ENCODE measurements at places on chromosomes 6 and 20.

DNA sequence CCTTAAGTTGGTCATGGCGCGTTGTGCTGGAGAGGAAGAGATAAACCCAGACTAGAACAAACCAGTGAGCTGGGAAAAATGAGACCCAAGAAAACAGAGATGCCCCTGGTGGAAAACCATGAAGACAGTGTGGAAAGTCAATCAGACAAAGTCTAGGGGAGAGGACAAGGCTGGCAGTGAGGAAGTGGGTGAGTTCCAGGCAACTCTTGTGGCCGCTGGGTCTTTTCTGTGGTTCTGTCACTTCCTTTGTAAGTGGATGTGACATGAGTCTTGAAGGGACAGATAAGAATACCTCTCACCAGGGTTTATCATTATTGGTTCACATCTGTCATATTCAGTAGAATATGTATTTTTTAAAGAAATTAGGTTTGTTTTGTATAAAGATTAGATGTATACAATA lies 738.4 kb downstream of the DHX35 start:
- DNase-seq = no peak

- DNase-seq = no peak
Observed at GRCh38 chr6:10962673-10963072, 75.8 kb downstream of the SYCP2L start.

GRCh38 chr20:10920396-10920795 lies 246.6 kb upstream of the JAG1 start:
- DNase-seq = no peak

GRCh38 chr20:42027746-42028268 lies 409.6 kb upstream of the CHD6 start:
- DNase-seq = no peak

DNA sequence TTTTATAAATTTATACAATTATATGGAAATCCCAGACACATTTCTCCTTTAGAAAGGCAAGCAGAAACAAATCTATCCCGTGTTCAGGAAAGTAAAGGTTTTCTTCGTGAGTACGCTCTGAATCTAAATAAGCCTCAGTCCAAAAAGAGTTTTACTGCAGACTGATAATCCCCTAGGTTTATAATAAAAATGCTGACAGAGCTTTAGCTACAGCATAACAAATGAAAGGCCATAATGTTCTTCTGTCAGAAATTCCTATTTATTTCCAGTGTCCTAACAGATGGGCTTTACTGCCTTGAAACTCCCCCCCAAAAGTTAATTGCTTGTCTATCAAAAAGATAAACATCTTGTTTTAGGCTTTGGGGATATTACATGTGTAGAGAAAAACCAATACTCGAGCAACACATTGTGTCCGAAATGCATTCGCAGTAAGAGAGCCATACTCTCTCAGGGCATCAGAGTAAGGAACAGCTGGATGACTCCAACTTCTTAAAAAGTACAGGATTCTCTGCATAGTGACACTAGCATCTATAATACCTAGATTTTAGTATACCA lies 109.0 kb downstream of the PRKN start:
- no peak for DNase-seq

DNA sequence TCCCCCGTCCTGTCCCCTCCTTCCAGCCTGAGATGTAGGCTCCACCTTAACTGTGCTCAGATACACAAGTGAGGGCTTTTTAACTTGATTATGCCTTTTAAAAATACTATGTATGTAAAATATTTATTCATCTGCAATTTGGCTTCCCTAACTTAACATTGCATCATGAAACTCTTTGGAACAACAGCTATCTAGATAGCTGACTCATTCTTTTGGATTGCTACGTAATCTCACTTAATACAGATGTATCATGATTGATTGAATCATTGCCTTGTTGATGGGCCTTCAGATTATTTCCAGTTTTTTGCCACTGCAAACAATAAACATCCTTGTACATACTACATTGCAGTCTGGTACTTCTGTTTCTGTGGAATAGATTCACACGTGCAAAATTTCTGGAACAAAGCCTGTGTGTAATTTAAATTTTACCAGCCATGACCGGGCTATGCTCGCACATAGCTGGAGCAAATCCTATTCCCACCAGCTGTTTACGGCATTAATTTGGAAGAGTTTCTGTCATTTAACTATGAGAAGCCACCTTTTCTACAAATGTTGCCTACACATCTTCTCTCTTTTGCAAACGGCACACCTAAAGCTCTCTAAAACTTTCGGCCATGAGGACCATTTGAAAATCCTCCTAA lies 6.5 kb downstream of the PRND start:
- DNase-seq = no peak

- no peak for DNase-seq
Observed at GRCh38 chr6:43869079-43869710, 99.2 kb downstream of the VEGFA start.

GRCh38 chr6:38420207-38420606 lies 219.5 kb downstream of the BTBD9 start:
- DNase-seq = no peak

GRCh38 chr6:19866173-19866984 lies 29.2 kb downstream of the ID4 start:
- DNase-seq = no peak

- no peak for DNase-seq
Observed at GRCh38 chr20:63032861-63033793, 26.4 kb upstream of the BHLHE23 start.

DNA sequence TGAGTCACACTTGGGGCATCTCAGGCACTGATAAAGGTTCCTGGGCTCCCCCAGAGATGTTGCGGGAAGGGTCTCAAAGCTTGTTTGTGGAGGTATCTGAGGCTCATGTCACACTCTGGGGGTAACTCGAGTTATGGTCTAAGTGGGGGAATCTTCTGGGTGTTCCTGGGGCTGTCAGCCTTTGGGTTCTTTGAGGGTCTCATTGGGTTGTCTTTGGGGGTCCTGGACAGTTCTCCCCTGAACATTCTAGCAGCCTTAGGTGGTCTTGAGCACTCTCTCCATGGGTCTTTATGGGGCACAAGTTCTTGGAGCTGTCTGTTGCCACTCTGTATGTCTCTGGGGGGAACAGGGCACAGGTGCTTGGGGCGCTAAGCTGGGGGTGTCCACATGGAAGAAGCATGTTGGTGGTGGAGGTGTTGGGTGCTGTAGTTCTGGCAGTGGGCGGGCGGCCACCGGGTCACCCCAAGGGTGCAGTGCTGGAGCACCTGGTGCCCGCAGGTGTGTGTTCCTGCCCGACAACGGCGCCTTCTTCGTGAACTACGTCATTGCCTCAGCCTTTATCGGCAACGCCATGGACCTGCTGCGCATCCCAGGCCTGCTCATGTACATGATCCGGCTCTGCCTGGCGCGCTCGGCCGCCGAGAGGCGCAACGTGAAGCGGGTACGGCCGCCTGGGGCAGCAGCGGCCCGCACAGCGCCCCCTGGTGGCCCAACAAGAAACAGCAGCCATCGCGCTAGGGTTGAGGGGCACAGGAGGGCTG lies 7.1 kb upstream of the CAPN11 start:
- peak; percentile 74 for DNase-seq

GRCh38 chr6:2623295-2623694 lies 127.4 kb downstream of the MYLK4 start:
- DNase-seq = no peak

DNA sequence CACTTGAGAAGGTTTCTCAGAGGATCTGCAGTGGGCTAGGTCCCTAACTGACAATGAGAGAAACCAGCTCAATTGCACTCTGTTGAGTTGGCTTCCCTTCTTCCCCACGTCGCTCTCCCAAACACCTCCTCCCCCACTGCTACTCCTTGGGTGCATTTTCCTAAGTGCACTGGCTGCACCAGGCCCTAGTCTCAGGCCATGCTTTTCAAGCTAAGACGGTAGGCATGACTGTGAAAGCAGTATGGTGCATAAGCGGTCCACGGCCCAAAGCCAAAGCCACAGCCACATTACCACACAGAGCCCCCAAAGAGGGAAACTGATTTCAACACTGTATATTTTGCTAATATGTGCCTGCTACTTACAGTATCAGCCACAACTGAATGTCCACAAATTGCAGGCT lies 62.1 kb upstream of the RBM24 start:
- DNase-seq = no peak

GRCh38 chr6:75830959-75831885 lies 82.2 kb downstream of the MYO6 start:
- no peak for DNase-seq

DNA sequence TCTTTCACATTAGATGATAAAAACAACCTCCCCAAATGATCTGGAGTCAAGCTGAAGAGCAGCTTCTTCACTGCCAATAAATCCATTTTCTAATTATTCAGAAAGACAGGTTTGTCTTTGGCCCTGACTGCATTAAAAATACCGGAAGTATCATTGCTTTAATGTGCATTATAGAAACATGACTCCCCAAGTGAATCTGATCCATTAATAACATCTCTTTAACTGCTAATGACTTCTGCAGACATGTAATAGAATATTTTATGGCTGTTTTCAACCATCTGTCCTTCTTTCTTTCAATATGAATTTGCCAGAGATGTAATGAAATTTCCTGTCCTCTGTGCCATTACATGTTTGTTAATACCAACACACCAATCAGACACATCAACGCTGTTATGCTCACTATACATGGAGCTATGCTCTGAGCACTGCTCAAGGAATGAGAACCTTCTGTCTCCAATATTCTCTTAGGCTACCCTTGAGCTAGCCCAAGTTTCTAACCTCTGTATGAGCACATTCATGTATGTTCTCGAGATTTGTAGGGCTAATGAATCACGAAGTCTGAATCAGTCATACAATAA lies 87.8 kb downstream of the LYRM4 start:
- no peak for DNase-seq

GRCh38 chr6:170080169-170080827 lies 210.6 kb downstream of the DLL1 start:
- no peak for DNase-seq

DNA sequence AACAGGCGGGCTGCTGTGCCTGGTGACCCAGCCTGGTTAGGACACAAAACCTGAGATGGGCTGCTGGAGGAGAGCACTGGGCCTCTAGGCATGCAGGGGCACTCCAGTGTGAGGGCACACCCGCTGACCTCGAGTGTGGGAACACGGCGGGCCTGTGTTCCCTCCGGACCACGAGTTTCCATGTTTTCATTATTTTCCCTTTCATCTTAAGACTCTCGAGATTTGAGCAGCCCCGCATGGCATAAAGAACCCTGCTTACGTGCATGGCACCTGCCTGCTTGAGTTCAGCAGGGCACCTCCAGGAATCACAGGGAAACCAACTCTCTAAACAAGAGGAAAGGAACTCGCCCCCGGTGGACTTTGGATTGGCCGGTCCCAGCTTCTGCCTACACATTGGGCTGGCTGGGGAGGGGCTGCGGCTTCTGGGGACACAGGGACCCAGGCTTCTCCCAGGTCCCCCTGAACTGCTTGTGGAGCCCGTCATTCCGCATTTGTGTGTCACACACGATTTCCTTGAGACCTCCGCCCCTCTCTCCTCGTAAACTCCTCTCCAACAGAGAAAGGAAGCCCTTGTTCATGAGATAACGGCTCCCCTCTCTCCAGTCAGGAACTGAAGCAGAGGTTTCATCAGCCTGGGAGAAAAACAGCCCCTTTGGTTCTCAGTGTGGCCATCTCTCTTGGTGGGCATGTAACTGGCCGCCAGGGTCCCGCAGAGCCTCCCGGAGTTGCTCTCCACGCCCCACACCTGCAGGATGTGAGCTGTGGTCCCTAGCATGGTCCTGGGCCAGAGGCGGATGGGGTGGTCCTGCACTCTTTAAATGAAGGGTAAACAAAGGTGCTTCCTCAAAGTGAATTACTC lies 181.8 kb downstream of the TTLL2 start:
- no peak for DNase-seq

DNA sequence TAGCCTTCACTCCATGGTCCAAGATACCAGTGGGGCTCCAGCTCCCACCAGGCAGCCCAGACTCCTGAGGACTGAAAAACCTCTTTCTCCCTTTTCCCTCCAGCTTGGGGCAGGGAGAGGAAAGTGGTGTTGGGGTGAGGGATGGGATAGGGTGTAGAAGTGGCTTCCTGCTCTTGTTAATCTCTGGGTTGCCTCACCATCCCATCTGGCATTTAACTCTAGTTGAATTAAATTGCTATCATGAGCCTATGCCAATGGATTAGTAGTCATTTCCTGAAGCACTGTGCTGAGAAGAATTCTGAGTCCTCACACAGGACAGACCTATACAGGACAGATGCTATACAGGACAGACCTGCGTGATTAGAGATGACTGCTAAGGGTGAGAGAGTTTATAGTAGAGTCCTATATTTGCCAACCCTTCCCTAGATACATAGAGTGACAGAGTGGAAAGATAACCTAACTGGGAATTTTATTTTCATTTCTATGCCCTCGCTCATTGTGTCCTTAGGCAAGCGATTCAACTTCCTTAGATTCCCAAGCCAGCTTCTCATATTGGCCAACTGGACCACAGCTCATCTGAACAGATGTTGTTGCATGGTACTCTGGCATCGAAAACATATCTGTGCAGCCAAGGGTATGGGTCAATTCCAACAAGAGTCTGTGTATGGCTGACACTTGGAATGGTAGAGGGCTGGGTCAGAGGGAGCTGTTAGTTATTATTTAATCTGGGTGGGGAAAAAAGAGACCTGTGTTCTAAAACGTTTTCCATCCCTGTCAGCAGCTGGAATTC lies 42.8 kb downstream of the MCHR2 start:
- no peak for DNase-seq

DNA sequence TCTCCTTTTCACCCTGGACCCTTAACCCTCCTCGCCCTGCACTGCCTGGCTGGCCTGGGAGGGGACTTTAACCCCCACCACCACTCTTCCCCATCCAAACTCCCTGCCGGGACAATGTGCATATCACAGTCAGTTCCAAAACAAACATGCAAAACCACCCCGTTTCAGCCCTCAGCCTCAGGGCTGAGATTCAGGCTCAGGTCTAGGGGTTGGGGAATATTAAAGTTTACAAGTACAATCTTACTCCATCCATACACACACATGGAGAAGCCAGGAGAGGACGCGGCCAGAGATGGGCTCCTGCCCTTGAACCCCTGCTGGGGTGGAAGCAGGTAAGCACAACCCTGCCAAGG lies 534 bp downstream of the KIAA1755 start:
- DNase-seq = no peak

DNA sequence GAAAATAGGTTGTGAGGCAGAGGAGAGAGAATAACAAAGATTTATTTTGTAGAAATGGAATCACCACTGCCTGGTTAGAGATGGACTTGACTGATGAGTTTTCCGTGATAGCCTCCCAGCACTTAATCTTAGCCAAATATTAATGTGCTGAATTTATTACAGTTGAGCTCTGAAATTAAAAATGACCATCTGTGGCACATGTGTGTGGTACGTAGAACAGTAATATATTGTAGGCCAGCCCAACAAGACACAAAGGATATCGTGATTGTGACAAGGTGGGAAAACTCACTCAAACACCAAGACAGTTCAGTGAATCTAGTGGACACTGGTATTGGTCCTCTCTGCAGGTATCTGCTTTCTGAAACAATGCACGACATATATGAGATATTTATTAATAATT lies 119.4 kb downstream of the HAO1 start:
- DNase-seq = no peak

DNA sequence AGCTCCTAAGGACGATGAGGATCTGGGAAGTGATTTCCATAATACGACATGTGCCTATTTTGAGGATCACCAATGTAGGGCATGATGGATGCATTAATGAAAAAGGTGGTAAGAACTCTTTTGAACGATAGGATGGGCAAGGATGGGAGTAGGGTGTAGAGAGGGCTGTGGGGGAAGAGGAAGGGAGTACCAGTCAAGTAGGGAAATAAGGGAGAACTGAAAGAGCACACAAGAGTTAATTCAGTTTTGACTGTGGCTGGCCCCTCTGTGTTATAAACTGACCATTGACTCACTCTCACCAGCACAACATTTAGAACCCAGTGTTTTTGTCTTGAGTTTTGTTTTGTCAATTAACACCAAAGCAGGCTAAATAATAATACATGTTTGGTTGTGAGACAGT lies 33.0 kb downstream of the SLC35D3 start:
- no peak for DNase-seq

All from CD4-positive, alpha-beta T cell treated with Interleukin-15 for 1 hour (primary cell).